ENCODE measurements at places on chromosomes 2 and 18.
A peak's percentile ranks its signal among the peaks of the same experiment; 100 is the strongest.

DNA sequence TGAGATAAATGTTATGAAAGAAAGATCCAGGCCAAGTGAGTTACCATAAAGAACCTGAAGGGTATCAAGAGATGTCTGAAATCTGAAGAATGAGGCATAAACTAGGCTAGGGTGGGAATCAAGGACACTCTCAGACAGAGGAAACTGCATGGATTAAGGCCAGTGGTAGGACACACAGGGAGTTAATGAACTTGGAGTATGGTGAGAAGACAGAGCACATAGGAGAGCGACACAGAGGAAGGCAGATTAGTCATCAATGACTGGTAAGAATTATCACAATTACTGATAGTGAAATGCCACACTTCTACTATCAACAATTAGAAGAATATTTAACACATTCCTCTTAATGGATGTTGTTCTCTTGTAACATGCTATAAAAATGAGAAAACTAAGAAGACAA, 76.9 kb downstream of the TTC21B start:
- DNase-seq = no peak

DNA sequence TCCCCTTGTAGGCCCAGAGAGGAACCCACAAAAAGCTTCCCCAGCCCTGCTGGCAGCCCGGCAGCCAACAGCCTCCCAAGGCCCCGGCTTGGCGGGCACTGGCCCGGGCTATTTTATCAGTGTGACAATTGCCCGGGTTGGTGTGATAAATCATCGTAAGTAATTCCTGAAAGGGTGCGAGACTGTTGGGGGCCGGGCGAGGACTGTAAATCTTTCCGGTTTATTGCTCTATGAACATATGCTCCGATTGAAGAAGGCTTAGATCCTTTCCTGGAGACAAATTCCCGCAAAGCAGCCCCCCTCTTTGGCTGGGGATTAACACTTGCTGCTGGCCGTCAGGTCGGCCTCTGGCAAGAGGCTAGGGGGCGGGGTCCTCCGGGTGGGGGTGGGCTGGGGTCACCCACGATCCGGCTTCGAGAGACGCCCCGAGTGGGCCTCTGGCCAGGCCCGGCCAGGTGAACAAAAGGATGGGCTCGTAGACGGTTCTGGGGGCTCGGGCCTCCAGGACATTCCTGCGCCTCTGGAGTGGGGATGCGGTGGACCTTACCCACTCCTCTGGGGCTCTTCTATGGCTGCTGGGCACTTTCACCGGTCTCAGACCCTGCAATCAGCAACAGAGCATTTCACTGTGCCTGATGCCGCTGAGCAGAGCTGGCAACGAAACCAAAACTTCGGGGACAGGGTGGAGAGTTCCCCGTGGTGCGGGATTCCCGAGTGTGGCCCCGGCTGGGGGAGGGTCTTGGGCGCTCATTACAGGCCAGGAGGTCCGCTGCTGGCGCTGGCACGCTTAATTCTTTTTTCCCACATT, 2.0 kb downstream of the HOXD3 start:
- DNase-seq = no peak

- DNase-seq = no peak
Measured at GRCh38 chr2:43840965-43841364, 2.2 kb downstream of the ABCG8 start.

GRCh38 chr2:168160897-168161296, 86.5 kb downstream of the STK39 start:
- DNase-seq = no peak

DNA sequence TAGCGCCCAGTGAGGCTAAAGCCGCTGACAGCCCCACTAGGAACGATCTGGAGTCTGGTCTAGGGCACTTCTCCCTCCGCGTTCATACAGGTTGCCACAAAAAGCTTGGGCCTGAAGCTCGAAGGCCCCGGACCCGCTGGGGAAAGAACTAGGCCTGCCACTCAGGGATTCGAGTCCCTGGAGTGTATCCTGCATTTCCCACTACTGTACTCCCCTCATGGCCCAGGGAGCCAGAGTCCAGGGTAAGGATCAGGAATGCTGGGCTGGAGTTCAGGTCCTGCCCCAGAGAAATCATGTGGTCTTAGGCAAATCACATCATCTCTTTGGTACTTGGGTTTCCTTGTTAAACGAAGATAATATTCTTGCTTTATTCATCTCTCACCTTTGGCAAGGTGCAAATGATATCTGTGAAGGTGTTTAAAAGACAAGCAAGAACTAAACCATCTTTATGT, 1.4 kb upstream of the ZFP36L2 start:
- DNase-seq = no peak

GRCh38 chr2:230077851-230078547, 9.3 kb upstream of the SLC16A14 start:
- DNase-seq = no peak

DNA sequence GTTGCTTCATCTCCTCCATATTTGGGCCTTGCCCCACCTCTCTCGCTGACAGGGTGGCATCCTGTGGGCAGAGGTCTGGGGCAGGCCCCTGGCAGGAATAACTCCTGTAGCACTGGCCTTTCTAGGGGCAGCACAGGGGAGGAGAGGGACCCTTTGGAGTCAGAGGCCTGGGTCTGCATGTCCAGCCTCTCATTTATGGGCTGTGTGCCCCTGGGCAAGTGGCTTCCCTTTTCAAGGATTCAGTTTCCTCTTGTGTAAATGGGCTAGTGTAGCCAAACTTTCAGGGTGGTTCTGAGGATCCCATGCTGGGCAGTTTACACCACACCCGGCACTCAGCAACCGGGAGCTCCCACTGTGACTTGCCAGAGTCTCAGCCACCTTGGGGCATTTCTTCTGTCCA, 23.4 kb downstream of the ADRA2B start:
- DNase-seq = no peak

- DNase-seq = no peak
Measured at GRCh38 chr2:110867078-110867477, 134.7 kb downstream of the ACOXL start.

DNA sequence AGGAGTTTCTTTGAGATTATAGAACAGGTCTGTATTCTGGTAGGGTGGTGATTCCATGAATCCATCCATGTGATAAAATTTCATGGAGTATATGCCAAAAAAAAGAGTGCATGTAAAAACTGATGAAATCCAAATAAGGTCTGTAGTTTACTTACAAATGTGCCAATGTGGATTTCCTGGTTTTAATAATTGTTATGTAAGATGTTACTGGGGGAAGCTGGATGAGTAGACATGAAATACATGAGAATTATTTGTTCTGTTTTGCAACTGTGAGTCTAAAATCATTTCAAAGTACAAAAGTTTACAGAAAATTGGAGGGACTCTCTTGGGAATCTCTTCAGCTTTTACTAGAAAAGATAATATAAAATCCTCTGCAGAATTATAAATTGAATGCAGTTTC, 23.7 kb upstream of the TMEM214 start:
- no peak for DNase-seq

- DNase-seq = no peak
Measured at GRCh38 chr2:133163111-133163510, 405.2 kb downstream of the NCKAP5 start.

DNA sequence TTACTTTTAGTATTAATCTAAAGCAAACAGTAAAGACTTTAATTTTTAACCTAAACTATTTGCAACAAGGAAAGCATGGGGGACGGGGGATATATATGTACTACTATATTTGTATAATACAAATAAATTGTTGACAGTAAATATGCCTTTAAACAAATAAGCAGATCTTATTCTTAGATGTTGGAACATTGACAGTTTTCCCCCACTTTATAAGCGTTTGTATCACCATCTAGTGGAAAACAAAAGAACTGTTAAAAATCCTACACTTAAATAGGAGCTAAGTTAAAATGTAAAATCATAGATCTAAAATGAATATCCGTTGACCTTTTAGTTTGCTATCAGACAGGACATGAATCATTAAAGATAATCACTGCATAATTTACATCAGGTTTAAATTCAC, 50.0 kb downstream of the RBBP8 start:
- peak; percentile 8 for DNase-seq

GRCh38 chr2:162731917-162732804, 106.4 kb downstream of the KCNH7 start:
- no peak for DNase-seq

DNA sequence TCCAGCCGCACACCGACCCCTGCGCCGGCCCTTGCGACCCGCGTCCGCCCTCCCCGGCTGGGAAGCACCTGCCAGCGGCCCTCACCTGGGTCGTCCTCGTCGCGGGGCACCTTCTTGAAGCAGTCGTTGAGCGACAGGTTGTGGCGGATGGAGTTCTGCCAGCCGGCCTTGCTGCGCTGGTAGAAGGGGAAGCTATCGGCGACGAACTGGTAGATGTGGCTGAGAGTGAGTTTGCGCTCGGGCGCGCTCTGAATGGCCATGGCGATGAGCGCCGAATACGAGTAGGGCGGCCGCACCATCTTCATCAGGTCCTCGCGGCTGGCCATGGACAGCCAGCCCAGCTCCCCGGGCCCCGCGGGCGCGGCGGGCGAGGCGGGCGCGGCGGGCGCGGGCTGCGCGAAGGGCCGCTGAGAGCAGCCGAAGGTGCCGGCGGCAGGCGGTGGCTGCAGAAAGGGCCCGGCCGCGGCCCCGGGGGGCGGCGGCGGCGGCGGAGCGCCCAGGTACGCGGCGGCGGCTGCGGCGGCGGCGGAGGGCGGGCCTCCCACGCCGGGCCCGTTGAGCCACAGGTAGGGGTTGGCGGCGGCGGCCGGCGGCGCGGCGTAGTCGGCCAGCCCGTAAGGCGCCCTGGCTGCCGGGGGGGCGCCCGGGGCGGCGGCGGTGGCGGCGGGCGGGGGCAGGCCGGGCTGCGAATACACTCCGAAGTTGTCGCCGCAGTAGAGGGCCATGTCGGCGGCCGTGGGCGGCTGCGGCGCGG, 505 bp downstream of the FOXI3 start:
- DNase-seq = no peak

- DNase-seq = no peak
Measured at GRCh38 chr2:1708476-1709334, 35.6 kb downstream of the PXDN start.

GRCh38 chr2:171999604-172000469, at the start of gene METAP1D:
Gene METAP1D (plus strand): TSS chr2:171999953. CDS start chr2:171999970, 17 bp downstream.
- DNase-seq = peak; percentile 94

- DNase-seq = no peak
Measured at GRCh38 chr18:58547864-58548263, 81.0 kb downstream of the ALPK2 start.

GRCh38 chr2:223470602-223471001, 131.6 kb downstream of the SCG2 start:
- no peak for DNase-seq

DNA sequence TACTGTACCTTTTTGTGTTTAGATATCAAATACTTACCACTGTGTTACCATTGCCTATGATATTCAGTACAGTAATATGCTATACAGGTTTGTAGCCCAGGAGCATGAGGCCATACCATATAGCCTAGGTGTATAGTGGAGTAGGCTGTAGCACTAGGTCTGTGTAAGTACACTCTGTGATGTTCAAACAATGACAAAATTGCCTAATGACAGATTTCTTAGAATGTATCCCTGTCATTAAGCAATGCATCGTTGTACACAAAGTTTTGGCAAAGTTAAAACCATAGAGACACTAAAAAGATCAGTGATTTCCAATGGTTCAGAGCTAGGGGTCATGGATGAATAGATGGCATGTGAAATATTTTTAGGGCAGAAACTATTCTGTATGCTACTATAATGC, 415.5 kb downstream of the NCKAP5 start:
- no peak for DNase-seq

GRCh38 chr18:55830544-55830943, 242.6 kb upstream of the TCF4 start:
- DNase-seq = no peak

DNA sequence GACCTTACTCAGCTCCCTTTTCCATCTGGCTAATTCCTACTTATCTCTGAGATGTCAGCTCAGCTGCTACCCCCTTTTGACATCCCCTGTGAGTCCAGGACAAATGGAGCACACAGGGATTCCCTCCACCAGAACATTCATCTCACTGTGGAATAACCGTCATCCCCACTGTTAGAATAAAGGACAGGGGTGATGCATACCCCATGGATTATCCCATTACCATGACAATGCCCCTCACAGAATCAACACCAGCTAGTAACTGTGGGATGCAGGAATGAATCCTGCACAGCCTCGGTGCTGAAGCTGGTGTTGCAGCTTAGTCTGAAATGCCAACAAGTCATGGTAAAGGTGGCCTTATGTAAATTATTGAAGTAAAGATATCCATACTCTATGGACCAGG, 624.8 kb upstream of the RAB6C start:
- DNase-seq = no peak

GRCh38 chr18:68865503-68865902, 67.6 kb downstream of the CCDC102B start:
- DNase-seq = no peak

- DNase-seq = no peak
Measured at GRCh38 chr2:121194626-121195025, 90.4 kb downstream of the TFCP2L1 start.

DNA sequence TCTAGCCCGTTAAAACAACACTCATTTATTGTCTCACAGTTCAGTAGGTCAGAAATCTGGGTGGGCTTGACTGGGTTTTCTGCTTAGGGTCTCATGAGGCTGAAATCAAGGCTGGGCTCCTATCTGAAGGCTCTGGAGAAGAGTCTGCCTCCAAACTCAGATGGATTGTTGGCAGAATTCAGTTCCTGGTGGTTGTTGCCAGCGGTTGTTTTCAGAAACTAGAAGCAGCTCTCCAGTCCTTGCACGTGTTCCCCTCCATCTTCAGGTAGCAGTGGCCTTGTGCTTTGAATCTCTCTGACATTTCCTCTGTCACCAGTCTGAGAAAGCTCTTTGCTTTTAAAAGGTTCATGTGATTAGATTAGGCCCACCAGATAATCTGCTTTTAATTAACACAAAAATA, 20.1 kb upstream of the FN1 start:
- DNase-seq = no peak

- DNase-seq = no peak
Measured at GRCh38 chr2:3914241-3914640, 210.9 kb downstream of the DCDC2C start.

- DNase-seq = no peak
Measured at GRCh38 chr2:14420851-14421250, 211.7 kb upstream of the LRATD1 start.

DNA sequence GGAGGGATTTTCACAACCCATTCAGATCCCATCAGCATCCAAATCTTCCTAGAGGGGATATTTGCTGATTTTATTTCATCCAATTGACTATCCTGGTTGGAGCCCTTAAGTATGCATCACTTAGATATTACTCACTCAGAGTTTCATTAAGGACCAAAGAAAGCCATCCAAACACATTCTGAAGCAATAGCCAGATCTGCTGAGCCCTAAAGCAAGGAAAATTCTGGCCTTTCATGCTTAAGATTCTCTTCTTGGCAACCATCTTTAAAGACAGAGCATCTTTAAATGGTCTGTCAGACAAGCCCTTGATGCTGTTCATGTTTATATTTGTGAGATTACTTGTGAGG, 40.9 kb upstream of the C1D start:
- no peak for DNase-seq

- no peak for DNase-seq
Measured at GRCh38 chr2:120995152-120995551, 259.5 kb downstream of the GLI2 start.

- DNase-seq = no peak
Measured at GRCh38 chr18:710418-711300, 1.8 kb downstream of the ENOSF1 start.

All from midbrain (tissue), 1 donor.